SK-N-SH (cell line): ENCODE measurements at places on chromosomes 11 and 22. TPM values are rescaled to one million over a fixed set of nuclear protein-coding genes. Genes with fewer than 3 reads are reported as not detected.
A peak's percentile ranks its signal among the peaks of the same experiment; 100 is the strongest.

DNA sequence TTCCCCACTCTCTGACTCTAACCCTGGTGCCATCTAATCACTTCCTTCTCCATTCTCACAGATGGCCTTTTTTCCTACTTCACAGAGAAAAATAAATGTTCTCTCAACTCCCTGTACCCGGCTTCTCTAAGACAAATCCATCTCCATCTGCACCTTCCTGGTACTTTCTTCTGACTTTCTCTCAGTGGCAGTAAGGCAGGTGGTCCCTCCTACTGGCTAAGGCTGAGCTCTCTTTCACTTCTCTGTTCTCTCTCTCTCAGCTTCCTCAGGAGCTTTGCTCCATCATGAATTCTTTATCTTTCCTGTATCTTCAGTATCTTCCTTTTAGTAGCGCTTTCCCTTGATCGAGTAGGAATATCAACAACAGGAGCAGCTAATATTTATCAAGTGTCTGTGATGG is 421.6 kb downstream of the TMEM135 start:
- H3K4me1 ChIP-seq: no peaks in the 10 kb centered on the region
- no peaks in the 10 kb centered on the region; the same call in 1 of the 2 replicates for H3K27me3 ChIP-seq
- no peak for DNase-seq
- H3K27ac ChIP-seq: no peak overlapping the region
- H3K4me3 ChIP-seq: no peak overlapping the region

CSNK2A3 gene
- 0.31 and 0.97 TPM in 2 replicates for polyA plus RNA-seq

DDI1 gene
- polyA plus RNA-seq: not detected in 2 replicates

DNA sequence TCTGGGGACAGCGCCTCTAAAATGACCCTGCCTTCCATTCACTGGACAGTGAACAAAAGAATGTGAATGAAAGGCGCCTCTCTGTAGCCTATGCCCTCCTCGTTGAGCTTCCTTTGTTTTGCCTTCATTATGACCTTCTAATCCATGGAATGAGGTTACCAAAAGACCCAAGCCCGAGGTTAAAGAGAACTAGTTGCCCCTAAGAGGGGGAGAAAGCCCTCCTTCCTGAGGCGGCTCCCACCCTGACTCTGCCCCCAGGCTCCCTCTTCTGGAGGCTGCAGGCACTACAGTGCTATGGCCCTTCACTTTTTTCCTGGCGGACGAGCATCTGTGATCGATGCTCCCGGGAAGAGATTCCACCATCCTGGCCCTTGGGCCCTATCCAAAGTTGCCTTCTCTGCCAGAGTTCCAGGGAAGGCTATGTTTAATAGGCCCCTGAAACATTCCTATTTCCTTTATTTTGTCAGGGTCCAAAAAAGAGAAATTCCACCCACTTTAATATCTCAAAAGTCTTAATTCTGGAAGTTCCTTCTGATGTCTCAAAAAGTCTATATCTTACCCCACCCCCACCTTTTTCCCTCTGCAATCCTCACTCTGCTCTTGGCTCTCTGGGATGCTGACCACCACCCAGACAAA is 147.3 kb downstream of the FEZ1 start:
- no peak overlapping the region; the same call in 1 of the 2 replicates for H3K4me3 ChIP-seq
- H3K36me3 ChIP-seq: no peaks in the 10 kb centered on the region
- no peaks in the 10 kb centered on the region for H3K27me3 ChIP-seq
- no peak overlapping the region for H3K27ac ChIP-seq

GRCh38 chr11:30583476-30584280 is 2.5 kb downstream of the MPPED2 start:
- H3K4me3 ChIP-seq: peak overlapping the region; percentile 53; the same call in 1 of the 2 replicates
- no peaks in the 10 kb centered on the region for H3K36me3 ChIP-seq
- peak; percentile 32 for DNase-seq
- peaks cover 32% of the 10 kb centered on the region for H3K27me3 ChIP-seq
- H3K27ac ChIP-seq: no peak overlapping the region

DNA sequence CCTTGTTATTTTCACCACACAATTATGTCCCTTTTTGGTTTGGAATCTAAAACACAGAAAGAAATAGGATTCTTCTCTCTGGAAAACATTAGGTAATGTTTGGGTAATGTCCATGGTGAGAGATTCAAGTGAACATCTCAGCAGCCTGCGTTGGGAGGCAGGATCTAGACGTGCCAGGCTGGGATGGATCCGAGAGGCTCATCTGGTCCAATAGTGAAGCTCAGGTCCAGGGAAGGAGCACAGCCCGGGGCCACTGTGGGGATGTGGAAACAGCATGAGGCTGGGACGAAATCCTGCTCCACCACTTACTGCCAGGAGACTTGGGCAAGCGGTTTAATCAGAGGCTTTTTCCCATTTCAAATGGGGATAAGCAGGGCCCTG is 109.9 kb downstream of the CSNK2A3 start:
- no peak overlapping the region for H3K27ac ChIP-seq
- no peak for DNase-seq
- no peaks in the 10 kb centered on the region for H3K27me3 ChIP-seq
- no peaks in the 10 kb centered on the region for H3K36me3 ChIP-seq

DNA sequence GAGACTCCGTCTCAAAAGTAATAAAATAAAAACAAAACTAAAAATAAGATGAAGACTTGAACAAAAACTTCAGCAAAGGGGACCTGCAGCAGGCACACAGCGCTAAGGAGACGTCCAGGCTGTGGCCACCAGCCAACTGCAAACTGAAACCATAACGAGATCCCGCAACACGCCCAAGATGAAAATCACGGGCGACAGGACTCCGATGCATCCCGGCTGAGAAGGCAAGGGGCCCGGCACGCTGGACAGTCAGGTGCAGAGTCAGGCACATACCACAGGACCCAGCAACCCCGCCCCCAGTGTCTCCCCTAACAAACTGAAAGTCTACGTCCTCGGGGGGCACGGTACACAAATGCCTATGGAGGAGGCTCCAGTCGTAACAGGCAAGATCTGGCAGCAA is 9.2 kb downstream of the HRAS start:
- no peak for DNase-seq
- H3K4me3 ChIP-seq: no peak overlapping the region
- H3K27me3 ChIP-seq: no peaks in the 10 kb centered on the region
- H3K36me3 ChIP-seq: peaks cover under 1% of the 10 kb centered on the region; the same call in 1 of the 2 replicates
